ENCODE measurements at places on chromosomes 2 and 18. TPM values are rescaled to one million over a fixed set of nuclear protein-coding genes. Genes with fewer than 3 reads are reported as not detected.
A peak's percentile ranks its signal among the peaks of the same experiment; 100 is the strongest.

The AGXT gene
- not detected for total RNA-seq

The FTCDNL1 gene
- 3.3 TPM for total RNA-seq

The STARD6 gene
- total RNA-seq, result not detected

The ACMSD gene
- not detected for total RNA-seq

The RASGRP3 gene
- 1.9 TPM for total RNA-seq

The REG1A gene
- total RNA-seq, result not detected

- no peak for DNase-seq
These were observed 53.6 kb downstream of the PARD6G start for GRCh38 chr18:80193701-80194100.

DNA sequence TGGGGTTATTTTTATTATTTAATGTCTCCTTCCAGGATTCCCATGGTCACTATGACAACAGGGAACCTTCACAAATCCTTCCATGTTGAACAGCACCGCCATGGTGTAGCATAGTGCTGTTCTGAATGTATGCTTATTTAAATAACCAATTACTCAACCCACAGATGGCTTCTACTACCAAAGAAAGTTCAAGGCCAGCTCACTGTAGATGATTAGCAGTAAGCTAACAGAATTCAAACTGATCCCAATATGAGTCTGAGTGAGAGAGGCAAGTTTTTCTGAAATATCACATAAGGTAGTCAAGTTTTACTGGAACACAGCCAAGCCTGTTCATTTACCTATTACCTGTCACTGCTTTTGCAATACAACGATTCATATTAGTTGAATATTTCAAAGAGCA lies 51.2 kb downstream of the CLASP1 start:
- no peak for DNase-seq

DNA sequence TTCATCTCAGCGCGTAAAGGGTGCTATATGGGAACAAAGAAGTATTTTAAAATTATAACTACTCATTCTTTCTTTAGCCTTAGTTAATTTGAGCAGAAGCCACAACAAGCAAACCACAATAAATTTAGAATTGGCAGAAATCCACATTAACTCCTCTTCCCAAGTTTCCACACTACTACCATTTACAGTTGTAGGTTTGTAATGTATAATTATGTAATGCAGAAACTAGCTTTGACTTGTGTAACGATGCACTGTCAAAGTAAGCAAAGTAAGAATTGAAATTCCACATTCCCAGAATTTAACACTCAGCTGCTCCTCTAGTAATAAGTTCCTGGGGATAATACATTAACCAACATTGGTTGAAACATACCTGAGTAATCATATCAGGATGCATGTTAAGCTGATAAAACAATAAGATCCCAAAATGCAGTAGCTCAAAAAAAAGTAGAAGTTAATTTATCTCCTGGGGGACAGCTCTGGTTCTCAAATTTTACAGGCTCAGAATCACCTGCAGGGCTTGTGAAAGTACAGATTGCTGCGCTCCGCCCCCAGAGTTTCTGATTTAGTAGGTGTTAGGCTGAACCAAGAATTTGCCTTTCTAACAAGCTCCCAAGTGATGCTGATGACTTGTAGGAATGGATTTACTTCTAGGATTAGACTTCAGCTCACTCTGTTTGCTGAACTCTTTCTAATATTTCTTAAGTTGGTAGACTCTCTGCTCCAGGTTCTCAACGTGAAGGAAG lies 9.9 kb downstream of the GRP start:
- DNase-seq, result peak; percentile 29

GRCh38 chr2:11030909-11031308 lies 119.2 kb downstream of the KCNF1 start:
- DNase-seq, result no peak

DNA sequence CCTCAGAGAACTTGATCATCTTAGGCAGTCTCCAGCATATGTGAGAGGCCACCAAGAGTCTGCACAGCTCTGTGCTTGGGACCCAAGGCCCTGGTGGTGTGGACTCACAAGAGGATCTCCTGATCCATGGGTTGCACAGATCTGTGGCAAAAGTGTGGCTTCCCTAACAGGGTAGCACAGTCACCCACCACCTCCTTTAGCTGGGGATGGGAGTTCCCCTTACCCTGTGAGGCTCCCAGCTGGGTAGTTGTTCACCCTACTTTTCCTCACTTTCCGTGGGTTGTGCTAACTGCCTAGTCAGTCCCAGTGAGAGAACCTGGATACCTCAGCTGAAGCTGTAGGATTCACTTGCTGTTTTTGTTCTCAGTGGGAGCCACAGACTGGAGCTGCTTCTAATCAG lies 123.7 kb downstream of the FTCDNL1 start:
- no peak for DNase-seq

- no peak for DNase-seq
These were observed 232.8 kb downstream of the GRB14 start for GRCh38 chr2:164388511-164388910.

DNA sequence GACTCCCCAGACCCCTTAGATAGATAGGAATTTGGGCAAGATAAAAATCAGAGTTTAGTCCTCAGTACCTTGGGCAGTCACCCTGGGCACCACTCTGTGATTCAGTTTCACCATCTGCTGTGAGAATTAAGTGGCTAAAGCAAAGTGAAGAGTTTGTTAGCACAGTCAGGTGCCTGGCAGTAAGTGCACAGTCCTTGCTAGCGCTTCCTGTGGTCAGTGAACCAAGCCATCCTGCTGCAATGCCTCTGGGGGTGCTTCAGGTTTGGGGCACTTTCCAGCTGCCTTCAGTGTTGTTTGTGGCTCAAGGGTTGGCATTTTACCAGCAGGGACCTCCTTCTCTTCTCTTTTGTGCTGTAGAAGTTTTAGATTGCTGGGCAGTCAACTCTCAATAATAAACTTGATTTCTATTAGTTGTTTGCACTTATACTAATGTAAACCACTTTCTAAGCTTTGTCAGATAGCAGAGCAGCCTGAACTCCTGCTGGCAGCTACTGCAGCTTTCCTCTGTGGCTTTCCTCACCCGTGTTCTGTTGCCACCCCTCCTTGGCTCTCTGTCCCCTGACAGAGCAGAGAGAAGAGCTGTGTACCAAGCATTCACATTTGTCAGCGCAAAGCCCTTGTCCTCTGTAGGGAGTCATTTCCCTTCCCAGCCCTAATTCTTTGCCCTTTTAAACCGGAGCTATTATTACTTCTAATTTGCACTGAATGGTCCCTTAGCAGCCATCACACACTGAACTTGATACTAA lies 48.4 kb upstream of the RMP24 start:
- no peak for DNase-seq

DNA sequence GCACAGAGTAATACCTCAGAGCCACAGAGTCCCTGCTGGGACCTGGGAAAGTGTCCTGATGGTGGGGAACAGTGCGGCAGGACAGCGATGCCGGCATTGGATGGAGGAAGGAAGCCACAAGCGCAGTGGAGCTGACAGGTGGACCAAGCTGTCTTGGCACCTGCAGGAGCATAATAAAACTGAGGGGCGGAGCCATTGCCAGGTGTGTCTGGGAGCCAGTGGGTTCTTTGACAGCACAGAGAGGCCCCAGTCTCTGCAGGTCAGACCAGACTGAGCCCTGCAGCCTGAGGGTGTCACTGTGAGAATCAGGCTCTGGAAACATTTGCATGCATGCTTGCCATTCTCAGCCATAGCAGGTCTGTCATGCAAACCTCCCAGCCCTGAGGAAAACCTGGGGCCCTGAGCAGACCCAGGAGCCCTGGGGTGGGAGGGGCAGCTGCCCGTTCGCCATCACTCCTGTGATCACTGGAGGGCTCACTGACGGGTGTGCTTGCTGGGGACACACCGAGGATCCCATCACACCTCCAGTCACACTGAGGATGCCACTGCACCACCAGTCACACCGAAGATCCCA lies 210.5 kb upstream of the HDAC4 start:
- DNase-seq, result no peak

- no peak for DNase-seq
These were observed 28.8 kb upstream of the SIX3 start for GRCh38 chr2:44912660-44913059.

DNA sequence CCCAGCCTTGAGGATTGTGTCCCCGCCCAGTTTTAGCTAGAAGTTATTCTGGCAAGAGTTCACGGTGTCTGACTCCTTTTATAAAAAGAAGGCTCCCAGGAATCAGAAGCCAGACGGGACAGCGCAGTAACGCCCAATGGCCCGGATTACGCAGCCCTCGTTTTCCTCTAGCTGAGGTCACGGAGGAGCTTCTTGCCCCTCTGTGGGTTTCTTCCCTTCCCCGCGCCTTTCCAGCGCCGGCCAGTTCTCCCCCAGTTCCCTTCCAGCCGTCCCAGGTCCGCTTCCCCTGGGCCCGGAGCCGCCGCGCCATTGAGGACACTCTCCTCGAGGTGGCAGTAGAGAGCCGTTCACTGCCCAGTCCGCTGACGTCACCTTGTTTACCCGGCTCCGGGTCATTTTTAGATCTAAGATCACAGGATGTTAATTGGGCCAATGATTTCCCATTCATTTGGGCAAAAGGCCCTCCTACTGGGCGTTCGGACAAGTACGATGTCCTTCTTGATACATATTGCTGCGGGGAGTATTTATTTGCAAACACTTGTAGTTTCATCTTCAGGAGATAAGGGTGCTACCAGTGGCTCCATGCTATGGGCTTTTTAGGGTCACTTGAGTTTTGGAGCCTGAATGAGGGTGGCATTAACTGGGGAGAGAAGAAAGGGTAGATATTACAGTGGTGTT lies 81.5 kb upstream of the PPM1B start:
- peak; percentile 90 for DNase-seq

DNA sequence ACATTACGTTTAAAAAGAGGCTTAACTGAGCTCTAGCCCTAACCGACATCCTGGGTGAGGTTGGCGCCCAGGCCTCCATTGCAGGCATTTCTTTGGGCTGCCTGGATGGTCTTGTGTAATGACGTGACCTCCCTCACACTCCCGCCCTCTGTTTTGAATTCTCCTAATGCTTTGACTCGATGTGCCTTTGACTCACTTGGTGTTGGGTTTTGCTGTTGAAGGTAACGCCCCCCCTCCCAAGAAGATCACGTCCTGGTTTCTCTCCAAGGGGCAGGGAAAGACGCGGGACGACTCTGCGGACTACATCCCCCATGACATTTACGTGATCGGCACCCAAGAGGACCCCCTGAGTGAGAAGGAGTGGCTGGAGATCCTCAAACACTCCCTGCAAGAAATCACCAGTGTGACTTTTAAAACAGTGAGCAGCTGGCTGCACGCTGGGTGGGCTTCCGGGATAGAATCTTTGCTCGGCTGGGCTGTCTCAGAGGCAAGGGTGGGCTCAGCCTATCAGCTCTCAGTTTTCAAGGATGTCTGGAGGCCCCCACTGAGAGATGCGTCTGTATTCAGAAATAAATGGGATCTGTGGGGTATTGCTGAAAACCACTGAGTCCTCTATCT lies 87.9 kb upstream of the ATG16L1 start:
- DNase-seq, result no peak

- DNase-seq, result no peak
These were observed 519.8 kb upstream of the MYT1L start for GRCh38 chr2:2850859-2851258.
